ENCODE measurements at places on chromosomes 7 and 10.
A peak's percentile ranks its signal among the peaks of the same experiment; 100 is the strongest.

- DNase-seq: peak; percentile 20
Measured at GRCh38 chr10:102118867-102119266, 1.3 kb downstream of the LDB1 start.

- no peak for DNase-seq
Measured at GRCh38 chr7:151486074-151486473, 33.6 kb downstream of the RHEB start.

DNA sequence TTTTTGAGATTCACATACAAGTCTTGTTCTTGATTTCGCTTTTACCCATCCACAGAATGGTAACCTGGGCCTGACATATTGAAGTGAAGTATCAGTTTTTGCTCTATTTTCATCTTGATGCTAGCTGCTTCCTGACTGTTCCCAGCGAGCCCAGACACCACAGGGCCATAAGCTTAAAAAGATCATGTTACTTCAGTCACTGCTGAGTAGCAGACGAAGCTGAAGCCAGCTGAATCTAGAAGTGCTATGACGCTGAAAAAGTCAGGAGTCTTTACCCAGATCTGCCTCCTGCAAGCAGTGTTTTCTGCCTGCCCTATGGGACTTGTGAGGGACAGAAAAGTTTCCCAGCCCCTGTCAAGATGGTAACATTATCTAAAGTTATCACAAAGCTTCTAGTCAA, 2.7 kb upstream of the PRXL2A start:
- peak; percentile 16 for DNase-seq

GRCh38 chr7:11726001-11726793, 105.8 kb downstream of the THSD7A start:
- no peak for DNase-seq

GRCh38 chr10:118501171-118501570, 94.3 kb downstream of the PRLHR start:
- DNase-seq: no peak

GRCh38 chr10:25797888-25798429, 136.1 kb upstream of the MYO3A start:
- no peak for DNase-seq

DNA sequence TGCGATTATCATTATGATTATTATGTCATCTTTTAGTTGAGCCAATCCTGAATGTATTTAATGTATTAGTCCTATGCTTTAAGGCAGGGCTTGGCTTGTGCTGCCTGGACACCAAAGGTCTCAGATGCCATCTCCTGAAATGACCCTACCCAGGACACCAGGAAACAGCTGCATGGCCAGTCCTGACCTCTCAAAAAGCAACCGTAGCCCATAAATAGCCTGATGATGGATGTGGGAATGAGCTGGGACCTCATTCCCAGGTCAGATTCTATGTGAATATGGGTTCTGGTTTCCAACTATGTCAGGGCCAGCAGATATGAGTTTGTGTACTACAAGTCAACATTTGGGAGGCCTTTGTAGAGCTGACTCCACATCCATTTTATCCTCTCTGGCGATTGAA, 438.4 kb downstream of the NRG3 start:
- no peak for DNase-seq

GRCh38 chr10:62502995-62503613, 128.9 kb downstream of the ZNF365 start:
- DNase-seq: no peak

DNA sequence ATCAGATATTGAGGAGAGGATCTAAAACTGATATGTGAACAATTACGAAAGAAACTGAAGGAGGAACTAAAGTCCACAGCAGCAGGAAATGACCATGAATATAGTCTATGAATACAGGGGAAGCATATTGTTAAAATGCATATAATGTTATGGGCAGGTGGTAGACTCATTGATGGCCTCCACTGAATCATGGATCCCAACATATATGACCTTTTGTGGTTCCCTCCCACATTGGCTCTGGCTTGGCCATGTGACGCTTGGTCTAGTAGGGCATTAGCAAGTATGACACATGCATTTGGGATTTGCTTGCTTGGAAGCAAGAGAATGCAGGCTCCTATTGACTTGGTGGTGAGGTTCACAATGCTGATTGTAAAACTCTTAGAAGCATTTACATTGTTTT, 55.2 kb upstream of the RAB18 start:
- peak; percentile 68 for DNase-seq

DNA sequence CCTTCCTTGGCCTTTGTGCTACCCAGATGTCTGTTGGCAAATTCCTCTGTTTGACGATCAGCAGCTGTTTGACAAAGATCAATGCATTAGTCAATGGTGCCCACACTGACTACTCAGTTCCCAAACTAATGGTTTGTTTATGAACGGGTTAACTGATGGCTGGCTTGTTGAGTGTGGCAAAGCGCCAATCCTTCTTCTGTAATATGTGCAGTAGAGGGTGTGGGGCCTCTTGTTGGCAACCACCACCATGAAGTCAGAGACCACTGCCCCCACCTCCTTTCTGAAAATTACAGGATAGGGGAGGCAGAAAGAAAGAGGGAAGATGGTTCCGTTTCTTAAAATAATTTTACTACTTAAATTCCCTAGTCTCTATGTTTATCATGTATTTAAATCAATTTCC, 2.6 kb upstream of the PLCE1 start:
- no peak for DNase-seq

GRCh38 chr10:114303556-114303955, 64.5 kb downstream of the VWA2 start:
- DNase-seq: no peak

- DNase-seq: no peak
Measured at GRCh38 chr7:124208173-124208572, 175.3 kb upstream of the TMEM229A start.

DNA sequence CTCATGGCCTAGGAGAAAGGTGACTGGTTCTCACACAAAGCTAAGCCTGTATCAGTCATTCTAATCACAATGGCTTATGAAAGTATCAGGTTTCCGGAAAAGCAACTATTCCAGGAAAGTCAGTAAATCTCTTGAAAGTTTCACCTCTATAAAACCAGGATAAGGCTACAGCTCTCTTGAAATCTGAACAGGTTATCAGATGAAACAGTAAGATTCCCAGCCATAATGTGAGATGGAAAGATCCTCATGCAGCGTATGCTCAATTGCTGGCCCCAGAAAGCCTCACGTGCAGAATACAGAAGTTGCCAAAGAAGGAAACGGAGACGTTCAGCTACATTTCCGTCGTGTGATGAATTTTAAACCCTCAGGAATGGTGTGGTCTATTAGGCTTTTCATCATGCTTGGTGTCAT, 90.0 kb downstream of the PFKFB3 start:
- no peak for DNase-seq

DNA sequence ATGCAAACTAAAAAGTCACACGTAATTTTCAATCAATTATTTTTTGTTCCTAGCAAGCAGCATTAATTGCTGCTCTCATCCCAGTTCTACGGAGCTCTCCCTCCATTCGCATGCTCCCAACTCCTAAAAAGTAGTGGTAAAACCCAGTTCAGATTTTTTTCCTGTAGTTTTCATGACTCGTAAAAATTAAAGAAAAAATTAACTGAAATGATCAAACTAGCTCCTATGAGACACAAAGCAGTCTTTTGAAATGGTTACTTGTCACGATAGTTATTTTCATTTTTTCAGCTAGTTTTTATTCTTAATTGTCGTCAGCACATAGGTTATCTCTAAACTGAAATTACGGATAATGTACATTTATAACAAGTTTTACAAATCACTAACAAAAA, 1.8 kb downstream of the HNRNPA2B1 start:
- no peak for DNase-seq

- DNase-seq: no peak
Measured at GRCh38 chr7:27191161-27191731, 6.2 kb upstream of the HOXA11 start.

DNA sequence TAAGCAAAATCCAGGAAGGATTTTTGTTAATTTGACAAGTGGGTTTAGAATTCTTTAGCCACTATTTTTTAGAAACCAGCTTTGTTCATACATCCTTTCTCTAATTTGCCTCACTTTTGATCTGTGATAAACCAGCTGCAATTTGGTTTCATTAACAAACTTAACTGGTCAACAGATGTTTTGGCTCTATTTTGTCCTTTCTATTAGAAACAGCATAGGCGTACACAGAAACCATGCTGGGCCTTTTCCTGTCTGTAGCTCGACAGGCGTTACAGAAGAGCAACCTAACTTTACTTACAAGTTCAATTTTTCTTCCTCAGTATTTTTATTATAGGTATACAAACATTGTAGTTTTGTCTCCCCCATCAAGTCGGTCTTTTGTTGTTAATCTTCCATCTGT, 28.2 kb downstream of the KAT6B start:
- DNase-seq: no peak

DNA sequence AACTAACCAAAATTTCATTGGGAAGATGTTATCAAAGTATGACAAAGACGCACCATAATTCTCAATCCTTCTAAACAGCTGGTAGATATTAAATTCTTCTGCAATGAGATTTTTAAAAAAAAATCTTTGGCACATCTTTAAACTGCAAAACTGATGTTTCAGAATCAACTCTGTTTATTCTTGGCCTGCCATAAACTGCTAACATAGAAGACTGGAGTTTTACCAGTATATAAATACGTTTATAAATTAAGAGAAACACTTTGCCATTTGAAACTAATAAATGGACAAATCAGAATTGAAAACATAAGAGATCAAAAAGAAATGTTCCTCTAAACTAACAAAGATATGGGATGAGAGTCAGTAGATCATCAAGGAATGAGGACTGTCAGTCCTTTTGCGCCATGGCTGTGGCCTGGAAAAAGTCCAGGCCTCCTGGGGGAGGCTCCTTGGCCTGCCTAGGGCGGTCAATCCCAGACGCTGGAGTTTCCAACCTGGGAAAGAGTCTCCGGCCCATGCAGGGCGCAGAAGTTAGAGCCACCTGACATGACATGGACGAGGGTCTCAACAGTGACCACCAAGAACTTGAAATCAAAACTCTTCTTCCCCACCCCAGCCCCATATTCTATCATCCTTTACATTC, 34.2 kb upstream of the NEBL start:
- DNase-seq: no peak

DNA sequence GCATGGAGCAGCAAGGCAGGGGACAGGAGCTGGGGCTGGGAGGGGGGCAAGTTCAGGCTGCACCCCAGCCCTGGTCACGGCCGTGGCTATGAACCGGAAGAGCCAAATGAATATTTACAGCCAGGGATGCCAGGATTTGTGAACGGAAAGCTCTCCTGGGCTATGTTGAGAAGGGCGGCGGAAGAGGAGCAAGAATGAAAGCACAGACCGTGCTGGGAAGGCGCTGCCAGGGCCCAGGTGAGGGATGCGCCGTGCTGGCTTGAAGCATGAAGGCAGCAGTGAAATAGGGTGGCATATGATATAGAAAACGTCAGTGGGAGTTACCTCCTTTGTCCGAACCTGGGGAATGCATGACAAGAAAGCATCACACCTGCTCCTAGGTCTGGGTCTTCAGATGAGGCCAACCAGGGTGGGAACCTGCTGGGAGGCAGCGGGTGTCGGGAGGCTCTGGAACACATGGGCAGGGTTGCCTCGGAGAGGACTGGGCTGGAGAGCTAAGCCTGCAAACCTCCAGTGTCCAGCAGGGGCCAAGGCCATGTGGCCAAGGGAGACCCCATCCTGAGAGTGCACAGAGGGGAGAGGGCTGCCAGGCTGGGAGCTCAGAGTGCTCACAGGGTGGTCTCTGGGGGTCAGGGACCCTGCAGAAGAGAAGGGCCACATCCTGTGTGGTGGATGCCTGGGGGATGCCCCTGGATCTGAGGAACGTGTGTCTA, 120.6 kb upstream of the TCERG1L start:
- DNase-seq: no peak

DNA sequence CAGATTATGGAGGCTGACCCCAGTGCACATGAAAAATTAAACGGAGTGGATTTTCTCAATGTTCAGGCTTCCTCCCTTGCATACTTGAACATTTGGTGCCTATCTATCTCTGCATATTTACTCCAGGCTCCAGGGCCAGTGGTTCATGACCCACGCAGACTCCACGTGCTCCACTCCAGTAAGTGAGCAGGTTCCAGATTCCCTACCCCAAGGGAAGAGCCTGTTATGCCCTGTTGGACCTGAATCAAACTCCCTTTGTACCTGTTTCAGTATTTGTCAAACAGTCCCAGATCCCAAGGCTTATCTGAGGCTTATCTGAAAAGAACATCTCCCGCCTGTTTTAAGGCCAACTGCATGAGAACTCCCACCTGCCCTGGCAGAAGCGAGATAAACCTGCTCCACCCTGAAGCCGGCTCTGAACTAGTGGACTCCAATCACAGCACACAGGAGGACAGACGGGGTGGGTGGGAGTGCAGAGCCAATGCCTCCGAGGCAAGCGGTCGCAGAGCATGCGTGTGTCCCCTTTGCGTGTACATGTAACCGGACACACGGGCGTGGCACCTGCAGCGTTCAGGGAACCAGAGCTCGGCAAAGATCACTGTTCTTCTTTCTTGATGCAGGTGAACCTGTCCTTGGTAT, 2.3 kb upstream of the FUOM start:
- DNase-seq: no peak

GRCh38 chr7:80749270-80749669, 110.8 kb downstream of the CD36 start:
- no peak for DNase-seq

DNA sequence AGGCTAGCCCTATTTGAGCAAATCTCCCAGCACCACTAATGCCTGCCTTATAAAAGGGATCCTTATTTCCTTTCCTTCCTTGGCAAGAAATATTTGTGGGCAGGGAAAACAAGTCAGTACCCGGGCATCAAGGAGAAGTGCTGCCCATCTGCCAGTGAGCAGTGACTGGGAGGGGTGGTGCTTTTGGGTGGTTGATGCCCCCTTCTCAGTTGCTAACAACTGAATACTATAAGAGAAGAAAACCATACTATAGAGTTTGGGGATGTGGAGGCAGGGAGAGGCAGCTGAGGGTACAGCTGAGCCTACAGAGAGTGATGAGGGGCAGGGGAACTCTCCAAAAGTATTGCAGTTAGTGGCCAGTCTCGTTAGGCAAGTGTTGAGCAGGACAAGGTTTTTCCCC, 39.3 kb downstream of the OGDH start:
- no peak for DNase-seq

DNA sequence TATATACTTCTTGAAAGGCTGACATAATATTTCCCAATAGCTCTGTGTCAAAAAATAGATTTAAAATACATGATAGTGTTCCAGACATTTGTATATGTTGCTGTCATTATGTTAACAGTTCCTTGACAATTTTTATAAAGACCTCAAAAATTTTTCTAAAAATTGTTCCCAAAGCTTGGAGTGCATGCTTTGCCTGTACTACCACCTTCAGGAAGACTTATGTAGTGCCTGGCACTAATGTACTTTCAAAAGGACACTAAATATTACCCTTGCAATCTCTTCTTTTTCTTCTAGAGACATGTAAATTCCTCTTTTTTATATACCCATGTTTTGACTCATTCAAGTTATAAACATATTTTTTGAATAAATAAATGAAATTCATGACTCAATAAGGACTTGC, 48.0 kb upstream of the SP8 start:
- DNase-seq: no peak

Data from IMR-90 (cell line).